Stimulated activated CD4-positive, alpha-beta T cell treated with anti-CD3 and anti-CD28 coated beads, Interleukin-15, amount 100 ng/mL, for 1 hour (primary cell): ENCODE measurements at places on chromosomes 6 and 20.

DNA sequence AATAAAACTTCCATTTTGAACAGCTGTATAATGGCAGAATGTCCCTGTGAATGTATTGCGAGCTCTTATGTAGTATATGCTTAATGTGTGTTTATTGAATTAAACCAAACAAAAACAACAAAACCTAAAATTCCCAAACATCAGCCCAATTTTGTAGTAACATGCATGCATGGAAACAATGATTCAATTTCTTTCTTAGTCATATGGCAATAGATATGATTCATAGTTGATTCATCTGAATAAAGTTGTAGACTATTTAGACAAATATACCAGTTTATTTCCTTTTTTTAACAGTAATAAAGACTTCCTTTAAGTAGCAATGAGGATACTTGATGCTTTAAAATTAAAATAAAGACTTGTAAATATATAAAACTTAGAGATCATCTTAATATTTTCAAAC lies 670.6 kb downstream of the CD109 start:
- no peak for DNase-seq

GRCh38 chr20:48784273-48784641 lies 43.5 kb downstream of the PREX1 start:
- DNase-seq, result no peak

GRCh38 chr6:20509212-20509611 lies 25.0 kb upstream of the CDKAL1 start:
- no peak for DNase-seq

GRCh38 chr6:13046084-13046483 lies 282.3 kb downstream of the TBC1D7 start:
- DNase-seq, result no peak

- DNase-seq, result no peak
Observed at GRCh38 chr6:167523426-167523825, 198.5 kb downstream of the TTLL2 start.

- no peak for DNase-seq
Observed at GRCh38 chr20:35013421-35014411, 58.0 kb downstream of the MYH7B start.

DNA sequence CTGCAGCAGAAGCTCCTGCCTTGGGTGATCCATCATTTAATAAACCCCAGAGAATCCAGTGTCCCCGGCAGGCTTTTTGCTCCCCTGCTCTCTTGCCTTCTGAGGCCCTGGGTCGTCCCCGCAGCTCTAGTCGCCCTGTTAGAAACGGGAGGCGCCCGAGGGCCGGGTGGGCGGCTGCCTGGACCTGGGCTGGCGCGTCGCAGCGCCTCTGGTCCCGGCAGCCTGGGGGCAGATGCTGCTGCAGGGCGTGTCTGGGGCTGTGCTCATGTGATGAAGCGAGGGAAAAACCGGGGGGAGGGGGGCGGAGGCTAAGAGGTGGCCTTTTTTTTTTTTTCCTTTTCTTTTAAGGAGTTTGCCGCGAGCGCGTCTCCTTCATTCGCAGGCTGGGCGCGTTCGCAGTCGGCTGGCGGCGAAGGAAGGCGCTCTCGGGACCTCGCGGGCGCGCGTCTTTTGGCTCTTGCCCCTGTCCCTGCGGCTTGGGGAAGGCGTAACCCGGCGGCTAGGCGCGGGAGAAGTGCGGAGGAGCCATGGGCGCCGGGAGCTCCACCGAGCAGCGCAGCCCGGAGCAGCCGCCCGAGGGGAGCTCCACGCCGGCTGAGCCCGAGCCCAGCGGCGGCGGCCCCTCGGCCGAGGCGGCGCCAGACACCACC lies 394 bp downstream of the AKAP12 start:
- DNase-seq, result no peak

DNA sequence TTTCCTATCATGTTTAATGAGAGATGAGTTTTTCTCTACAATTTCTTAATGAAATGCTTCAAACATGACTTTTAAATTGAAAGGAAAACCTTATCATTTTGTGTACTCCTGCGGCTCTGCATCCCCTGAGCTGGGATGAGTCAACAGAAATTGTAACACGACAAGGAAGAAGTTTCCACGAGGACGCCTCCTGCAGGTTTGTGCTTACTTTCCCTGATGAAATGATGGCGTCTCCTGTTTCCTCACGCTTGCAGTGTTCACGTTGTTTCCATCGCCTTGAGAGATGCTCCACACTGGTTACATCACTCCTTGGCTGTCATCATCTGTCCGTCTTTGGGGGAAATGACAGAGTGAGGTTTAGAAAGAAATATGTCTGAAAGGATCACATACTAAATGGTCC lies 233.7 kb upstream of the ZFP64 start:
- no peak for DNase-seq

DNA sequence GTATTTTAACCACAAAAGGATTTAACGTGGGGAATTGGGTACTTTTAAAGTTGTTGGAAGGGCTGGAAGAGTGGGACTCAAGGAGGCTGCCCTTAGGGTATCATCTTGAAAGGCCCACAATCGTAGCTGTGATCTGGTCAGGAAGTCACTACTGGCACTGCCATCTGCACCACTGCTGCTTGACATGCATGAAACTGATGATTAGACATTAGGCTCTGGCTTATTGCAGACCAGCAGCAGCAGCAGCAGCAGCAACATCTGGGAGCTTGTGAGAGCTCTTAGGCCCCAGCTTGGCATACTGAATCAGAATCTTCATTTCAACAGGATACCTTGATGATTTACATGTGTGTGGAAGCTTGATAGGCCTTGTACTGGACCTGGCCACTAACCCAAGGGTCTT lies 68.6 kb downstream of the PHF20 start:
- no peak for DNase-seq

- no peak for DNase-seq
Observed at GRCh38 chr20:18712131-18712530, 101.5 kb upstream of the SCP2D1 start.

- DNase-seq, result no peak
Observed at GRCh38 chr6:53730767-53731166, 64.0 kb upstream of the LRRC1 start.

- DNase-seq, result no peak
Observed at GRCh38 chr6:155216312-155217046, 47.3 kb upstream of the CLDN20 start.

GRCh38 chr6:53721766-53722165 lies 56.2 kb upstream of the KLHL31 start:
- DNase-seq, result no peak

GRCh38 chr20:46118481-46119020 lies 437 bp downstream of the CD40 start:
- DNase-seq, result no peak

DNA sequence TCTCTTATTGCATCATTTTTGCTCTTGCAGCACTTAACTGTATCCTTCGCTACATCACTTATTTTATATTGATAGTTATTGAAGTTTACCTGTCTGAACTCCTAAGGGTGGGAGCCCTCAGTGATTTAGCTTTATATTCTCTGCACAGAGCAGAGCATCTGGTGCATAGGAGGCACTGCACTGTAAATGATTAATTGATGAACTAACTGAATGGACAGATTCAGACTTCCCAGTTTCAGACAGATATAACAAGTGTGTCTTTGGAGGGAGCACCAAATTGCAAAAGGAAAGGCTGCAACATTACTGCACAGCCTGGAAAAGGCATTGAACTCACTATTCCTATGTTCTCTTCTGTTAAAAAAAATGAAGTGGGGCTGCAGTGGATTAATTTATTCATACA lies 160.3 kb downstream of the EDN1 start:
- DNase-seq, result no peak

DNA sequence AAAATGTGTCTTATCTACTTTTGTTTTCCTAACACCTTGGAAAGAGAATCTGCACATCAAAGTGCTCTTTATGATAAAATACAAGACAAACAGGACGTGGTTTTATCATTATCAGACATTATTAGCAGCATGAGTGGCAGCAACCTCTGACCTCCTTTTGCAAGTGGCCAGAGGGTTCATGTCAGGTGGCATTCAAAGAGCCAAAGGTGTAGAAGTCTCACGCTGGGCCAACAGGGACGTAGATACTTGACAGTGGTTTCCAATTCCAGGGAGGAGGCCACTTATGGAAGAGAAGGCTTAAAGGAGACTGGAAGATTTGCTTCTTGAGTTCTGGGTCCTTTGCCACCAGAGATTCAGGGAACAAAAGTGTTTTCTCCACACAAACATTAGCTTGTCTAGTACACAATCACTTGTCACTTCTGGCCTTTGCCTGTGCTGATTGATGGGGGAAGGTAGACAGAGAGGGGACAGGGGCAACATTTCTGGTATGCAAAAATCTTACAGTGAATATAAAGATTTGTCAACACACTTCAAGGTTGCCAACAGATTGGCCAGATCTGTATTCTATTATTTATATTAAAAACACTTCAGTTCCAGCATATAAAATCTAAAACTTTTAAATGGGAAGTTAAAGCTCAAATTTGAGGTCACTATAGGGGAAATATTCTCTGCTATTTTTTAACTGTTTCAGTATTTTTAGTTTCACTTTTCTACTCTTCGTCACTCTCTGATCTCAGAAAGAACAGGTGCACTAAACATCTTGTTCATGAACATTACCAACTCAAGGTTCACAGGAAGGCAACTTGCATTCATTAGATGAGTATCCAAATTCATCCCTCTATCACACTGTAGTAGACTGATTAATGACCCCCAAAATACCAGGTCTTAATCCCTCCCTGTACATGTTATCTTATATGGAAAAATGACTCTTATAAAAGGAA lies 52.1 kb upstream of the FBXO30 start:
- DNase-seq, result no peak

DNA sequence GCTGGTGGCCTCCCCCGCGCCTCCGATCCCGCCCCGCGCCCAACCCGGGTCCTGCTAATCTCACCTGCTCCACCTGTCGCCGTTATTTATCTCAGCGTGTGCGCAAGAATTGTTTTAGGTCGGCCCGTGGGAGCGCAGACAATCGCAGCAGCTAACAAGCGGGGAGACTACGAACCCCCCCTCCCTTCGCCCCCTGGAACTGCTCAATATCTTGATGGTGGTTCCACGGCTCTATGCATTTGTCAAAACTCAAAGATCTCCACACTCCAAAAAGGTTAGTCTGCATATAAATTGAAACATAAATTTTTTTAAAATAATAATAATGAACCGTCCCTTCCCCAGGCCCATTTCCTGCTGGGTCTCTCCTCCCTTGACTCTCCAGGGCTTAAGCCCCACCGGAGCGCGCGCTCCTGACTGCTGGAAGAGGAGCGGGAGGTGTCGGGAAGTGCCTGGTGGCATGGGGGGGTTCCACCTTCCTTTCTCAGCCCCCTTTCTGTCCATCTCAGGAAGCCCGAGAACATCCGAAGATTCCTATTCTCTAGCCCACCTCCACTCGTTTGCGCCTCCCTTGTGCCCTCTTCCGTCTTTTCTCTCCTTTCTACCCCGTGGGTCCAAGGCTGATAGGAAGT lies 1.6 kb upstream of the MDGA1 start:
- no peak for DNase-seq

DNA sequence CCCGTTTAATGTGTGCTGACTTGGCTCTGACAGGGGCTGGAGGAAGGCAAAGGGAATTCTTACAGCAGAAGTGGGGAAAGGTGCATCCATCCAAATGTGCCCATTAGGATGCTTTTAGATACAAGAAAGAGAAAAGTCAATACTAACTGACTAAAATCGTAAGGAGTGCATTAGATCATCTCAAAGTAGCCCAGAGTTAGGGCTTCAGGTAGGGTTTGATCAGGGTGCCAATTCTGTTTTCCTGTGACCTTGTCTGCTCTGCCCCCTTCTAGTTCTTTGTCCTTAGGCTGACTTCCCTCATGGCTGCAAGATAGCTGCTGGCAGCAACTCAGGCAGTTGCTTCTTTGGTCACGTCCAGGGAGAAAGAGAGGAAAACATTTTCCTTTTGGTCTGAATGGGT lies 240.8 kb downstream of the CDC5L start:
- no peak for DNase-seq

DNA sequence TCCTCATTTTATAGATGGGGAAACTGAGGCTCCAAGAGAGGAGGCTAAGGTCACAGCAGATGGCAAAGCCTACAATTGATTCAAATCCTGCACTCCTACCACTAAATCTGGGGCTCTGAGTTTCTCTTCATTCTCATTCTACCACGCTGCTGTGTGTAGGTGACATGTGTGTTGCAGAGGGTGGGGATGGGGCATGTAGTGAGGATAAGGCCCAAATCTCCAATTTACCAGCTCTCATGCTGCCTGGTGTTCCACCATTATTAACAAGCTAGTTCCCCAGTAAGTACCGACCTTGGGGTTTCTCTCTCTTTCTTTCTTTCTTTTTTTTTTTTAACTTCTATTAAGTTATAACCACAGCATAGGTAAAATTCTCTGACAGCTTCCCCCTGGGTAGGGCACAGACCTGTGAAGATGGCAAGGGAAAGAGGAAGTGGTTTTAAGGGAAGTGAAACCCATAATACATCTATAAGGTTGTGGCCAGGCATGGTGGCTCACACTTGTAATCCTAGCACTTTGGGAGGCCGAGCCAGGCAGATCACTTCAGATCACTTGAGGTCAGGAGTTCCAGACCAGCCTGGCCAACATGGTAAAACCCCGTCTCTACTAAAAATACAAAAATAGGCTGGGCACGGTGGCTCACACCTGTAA lies 13.0 kb upstream of the MATN4 start:
- no peak for DNase-seq

DNA sequence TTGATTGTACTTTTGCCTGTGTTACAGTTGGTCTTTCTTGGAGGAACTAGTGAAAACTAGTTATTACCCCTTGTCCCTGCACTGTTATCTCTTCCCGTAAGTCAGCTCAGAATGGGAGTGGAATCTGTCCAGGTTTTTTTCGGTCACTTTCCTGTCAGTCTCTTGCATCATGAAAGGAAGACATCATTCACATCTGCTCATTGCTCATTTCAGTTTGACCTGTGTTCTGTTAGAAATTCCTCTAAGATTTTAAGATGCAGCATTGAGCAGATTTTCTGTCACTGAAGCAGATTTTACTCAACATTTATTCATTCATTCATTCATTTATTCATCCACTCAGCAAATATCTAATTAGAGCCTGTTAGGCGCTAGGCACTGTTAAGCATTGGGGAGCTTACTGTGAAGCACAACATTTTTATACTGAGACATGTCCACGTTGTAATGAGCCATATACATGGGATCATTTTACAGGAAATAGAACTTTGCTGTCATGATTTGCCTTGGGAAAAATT lies 33.1 kb upstream of the HINT3 start:
- DNase-seq, result no peak

GRCh38 chr6:36958775-36959554 lies 4.4 kb downstream of the PI16 start:
- DNase-seq, result no peak
